Regular cardiac myocyte (primary cell): ENCODE measurements at places on chromosomes 1 and 21. TPM values are rescaled to one million over a fixed set of nuclear protein-coding genes. Genes with fewer than 3 reads are reported as not detected.

Gene RERE
- total RNA-seq = 22.6 and 76.7 TPM in 2 replicates

Gene CADM3
- 0.28 TPM in 1 of 2 replicates, not detected in the other for total RNA-seq

Gene SH2D2A
- total RNA-seq = 0.28 and 1.2 TPM in 2 replicates

Gene KLHDC7A
- total RNA-seq = under 0.01 TPM in 2 replicates

Gene LCE1E
- total RNA-seq = not detected in 2 replicates

Gene NBPF1
- 19.4 and 21.1 TPM in 2 replicates for total RNA-seq

Gene PYCR2
- 38.6 and 48.1 TPM in 2 replicates for total RNA-seq

Gene IGSF9
- not detected in 2 replicates for total RNA-seq

Gene RGS8
- total RNA-seq = 0.28 TPM in 1 of 2 replicates, not detected in the other

Gene DEPDC1
- total RNA-seq = 4.2 and 64.8 TPM in 2 replicates

Gene AIM2
- total RNA-seq = not detected in 2 replicates

Gene CCDC30
- total RNA-seq = 0.96 and 1.4 TPM in 2 replicates

Gene PPFIA4
- total RNA-seq = 9.0 and 39.2 TPM in 2 replicates

Gene SLC25A44
- 4.8 and 10.5 TPM in 2 replicates for total RNA-seq

Gene ADCY10
- 0.19 and 0.56 TPM in 2 replicates for total RNA-seq

Gene RGS4
- 919 and 1,715 TPM in 2 replicates for total RNA-seq

Gene SNX7
- total RNA-seq = 46.8 and 61.0 TPM in 2 replicates

Gene UQCRHL
- total RNA-seq = 1.2 and 2.0 TPM in 2 replicates

Gene NPHS2
- total RNA-seq = not detected in 2 replicates

Gene TTC3
- 208 and 317 TPM in 2 replicates for total RNA-seq

Gene ARTN
- not detected in 2 replicates for total RNA-seq

Gene FASLG
- not detected in 2 replicates for total RNA-seq

Gene SLAMF6
- not detected in 2 replicates for total RNA-seq

Gene SYT14
- total RNA-seq = 1.2 and 2.0 TPM in 2 replicates

Gene BRDT
- total RNA-seq = not detected in 2 replicates

Gene PAQR6
- total RNA-seq = 0.19 and 0.28 TPM in 2 replicates

Gene DMBX1
- not detected in 2 replicates for total RNA-seq

Gene SH3D21
- total RNA-seq = 3.6 and 8.5 TPM in 2 replicates

Gene FAM43B
- 0.28 TPM in 1 of 2 replicates, not detected in the other for total RNA-seq

Gene KLHDC8A
- not detected in 2 replicates for total RNA-seq

Gene VSIG8
- not detected in 2 replicates for total RNA-seq

Gene CDA
- 0.85 TPM in 1 of 2 replicates, not detected in the other for total RNA-seq

Gene IL6R
- total RNA-seq = 4.6 and 8.7 TPM in 2 replicates

Gene OTUD3
- 4.5 and 5.9 TPM in 2 replicates for total RNA-seq

Gene KRTAP7-1
- total RNA-seq = not detected in 2 replicates

Gene PDZK1
- total RNA-seq = 0.38 and 0.56 TPM in 2 replicates

Gene CLEC20A
- total RNA-seq = not detected in 2 replicates

Gene C1orf94
- not detected in 2 replicates for total RNA-seq
